ENCODE measurements at places on chromosomes 5 and 9. TPM values are rescaled to one million over a fixed set of nuclear protein-coding genes. Genes with fewer than 3 reads are reported as not detected.

The PCDHGA10 gene
- total RNA-seq, result 0.90 TPM

The IL9 gene
- not detected for total RNA-seq

The FUT7 gene
- total RNA-seq, result not detected

The CXCL14 gene
- not detected for total RNA-seq

The GFRA3 gene
- not detected for total RNA-seq

The ENC1 gene
- 72.0 TPM for total RNA-seq

GRCh38 chr9:136974817-136975535 lies 2.3 kb upstream of the PTGDS start:
- DNase-seq, result peak; percentile 30

- DNase-seq, result no peak
Observed at GRCh38 chr5:37665272-37665671, 174.6 kb downstream of the GDNF start.

GRCh38 chr5:174120401-174121005 lies 75.0 kb downstream of the NSG2 start:
- DNase-seq, result no peak

DNA sequence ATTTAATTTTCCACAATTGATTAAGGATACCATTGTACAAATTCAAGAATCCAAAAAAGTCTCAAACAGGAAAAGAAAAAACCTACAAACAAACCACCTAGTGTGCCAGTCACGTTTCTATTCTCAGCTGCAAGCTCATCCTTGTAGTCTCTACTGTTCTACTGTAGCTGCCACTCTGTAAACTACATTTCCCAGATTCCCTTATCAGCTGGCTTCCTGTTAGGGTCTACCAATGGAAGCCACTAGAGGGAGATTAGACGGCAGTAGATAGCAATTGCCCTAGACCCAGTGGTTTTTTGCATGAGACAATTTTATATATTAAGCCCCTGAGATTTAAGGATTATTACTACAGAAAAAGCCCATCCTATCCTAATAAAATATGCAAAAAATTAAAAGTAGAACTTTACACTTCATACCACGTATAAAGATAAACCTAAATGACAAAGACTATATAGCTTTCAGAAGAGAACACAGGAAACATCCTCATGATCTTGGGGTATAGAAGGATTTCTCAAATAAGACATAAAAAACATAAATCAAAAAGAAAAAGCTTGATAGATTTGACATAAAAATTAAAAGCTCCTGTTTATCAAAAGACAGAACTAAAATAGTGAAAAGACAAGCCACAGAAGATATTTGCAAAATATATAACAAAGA lies 37.4 kb downstream of the P4HA2 start:
- DNase-seq, result peak; percentile 76

DNA sequence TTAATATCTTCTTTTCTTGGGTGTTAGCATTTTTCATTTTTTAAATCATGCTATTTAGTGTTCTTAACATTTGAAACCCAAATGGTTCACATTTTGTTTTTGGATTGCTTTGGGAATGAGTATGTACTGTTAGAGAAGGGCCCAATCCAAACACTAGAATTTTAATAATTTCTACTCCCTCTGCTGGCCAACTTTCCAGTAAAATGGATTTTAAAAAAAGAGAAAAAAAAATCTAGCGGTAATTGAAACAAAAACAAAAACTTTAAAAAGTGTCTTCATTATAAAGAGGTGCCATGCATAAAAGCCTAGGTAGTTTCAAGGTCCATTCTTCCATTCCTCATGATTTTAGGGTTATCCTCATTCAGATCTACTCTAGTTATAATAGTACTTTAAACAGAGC lies 32.1 kb upstream of the RICTOR start:
- DNase-seq, result peak; percentile 38

GRCh38 chr5:128480906-128481633 lies 57.0 kb downstream of the FBN2 start:
- DNase-seq, result no peak

DNA sequence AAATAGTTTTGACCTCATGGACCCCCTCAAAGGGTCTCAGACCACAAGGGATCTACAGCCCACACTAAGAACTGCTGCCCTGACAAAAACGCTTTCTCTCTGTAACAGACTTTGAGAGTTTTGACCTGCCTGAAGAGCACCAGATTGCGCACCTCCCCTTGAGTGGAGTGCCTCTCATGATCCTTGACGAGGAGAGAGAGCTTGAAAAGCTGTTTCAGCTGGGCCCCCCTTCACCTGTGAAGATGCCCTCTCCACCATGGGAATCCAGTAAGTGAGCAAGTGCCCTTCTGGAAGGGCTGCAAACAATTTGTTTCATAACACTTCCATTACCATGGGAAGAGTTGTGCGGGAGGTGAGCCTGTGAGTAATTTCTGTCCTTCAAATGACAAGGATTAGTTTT lies 6.0 kb downstream of the PTTG1 start:
- no peak for DNase-seq

DNA sequence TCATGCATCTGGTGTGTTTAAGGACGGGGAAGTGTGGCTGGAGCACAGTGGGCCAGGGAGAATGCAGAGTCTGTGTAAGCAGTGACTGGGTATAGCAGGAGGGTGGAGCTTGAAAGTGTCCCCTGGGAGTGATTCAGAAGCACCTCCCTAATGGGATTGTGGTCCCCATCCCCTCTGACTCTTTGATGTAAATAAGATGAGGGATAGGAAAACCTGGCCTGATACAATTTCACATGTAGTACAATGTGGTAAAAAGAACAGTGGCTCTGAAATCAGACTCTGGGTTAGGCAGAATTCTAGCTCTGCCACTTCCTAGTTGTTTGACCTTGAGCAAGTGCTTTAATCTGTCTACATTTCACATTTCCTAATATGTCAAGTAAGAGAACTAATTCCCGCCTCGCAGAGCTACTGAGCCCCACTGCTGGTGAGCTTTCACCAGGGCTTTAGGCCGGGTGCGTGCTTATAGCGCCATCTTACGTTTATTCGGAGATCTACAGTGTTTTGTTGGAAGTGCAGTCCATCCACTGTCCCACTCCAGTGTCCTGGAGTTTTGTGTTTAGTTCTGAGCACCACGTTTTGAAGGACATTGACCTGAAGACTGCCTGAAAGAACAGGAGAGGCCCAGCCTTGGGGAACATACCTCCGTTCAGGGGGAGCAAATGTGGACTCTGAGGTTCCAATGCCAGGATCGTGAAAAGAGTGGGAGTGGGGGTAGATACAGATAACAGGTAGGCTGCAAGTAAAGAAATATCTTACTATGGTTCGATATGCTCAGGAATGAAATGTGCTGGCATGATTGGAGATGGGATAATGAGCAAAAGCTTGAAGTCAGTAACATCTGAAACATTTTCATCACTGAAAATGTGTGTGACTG lies 51.2 kb upstream of the TESK1 start:
- DNase-seq, result peak; percentile 75

DNA sequence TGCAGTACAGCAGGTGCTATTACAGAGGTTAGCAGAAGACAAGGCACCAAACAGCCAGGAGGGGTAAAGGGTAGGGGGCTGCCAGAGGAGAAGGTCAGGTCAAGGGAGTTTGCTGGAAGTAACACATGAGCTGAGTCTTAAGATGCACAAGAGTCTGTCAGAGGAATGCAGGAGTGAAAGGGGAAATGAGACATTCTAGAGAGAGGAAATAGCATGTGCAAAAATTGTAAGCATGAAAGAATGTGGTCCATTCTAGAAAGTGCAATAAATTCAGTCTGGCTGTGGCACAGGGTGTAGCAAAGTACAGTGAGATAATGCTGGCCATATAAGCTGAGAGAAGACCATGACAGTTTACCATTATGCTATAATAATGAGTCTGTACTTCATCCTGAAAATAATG lies 6.6 kb downstream of the GOLGA1 start:
- DNase-seq, result peak; percentile 68

DNA sequence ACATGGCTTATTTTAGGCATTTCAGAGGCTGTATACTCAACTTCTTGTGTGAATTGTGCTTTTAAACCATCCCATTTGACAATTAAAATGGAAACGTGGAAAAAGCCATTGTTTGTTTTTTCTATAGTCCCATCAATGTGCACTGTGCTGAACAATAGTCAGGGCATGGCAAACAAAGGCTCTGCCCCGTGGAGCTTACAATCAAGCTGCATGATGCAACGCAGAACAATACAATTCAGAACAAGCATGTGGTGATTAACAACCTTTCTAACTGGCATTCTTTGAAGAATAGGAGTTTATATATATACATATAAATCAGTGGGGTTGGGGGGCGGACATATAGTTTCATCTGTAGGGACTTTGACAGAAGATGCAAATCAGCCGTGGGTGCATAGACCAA lies 2125.4 kb upstream of the WWC1 start:
- DNase-seq, result no peak

- DNase-seq, result no peak
Observed at GRCh38 chr9:93260263-93261066, 76.5 kb downstream of the WNK2 start.

DNA sequence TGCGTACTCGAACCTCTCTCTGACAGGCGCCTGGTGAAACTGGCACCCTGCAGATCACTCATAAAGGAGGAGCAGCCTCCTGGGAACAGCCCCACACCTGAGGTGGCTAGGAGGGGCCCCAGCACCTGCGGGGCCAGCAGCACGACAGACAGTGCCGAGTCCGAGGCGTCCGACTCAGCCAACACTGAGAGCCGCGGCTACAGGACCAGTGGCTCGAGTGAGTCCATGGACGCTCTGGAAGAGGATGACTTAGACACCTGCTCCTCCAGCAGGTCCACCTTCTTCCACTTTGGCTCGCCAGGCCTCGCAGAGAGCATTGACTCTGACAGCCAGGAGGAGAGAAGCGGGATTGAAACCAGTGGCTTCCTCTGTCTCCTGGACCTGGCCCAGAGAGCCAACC lies 13.5 kb upstream of the TRMT10B start:
- no peak for DNase-seq

- peak; percentile 80 for DNase-seq
Observed at GRCh38 chr5:175534070-175534932, 55.9 kb downstream of the SFXN1 start.

DNA sequence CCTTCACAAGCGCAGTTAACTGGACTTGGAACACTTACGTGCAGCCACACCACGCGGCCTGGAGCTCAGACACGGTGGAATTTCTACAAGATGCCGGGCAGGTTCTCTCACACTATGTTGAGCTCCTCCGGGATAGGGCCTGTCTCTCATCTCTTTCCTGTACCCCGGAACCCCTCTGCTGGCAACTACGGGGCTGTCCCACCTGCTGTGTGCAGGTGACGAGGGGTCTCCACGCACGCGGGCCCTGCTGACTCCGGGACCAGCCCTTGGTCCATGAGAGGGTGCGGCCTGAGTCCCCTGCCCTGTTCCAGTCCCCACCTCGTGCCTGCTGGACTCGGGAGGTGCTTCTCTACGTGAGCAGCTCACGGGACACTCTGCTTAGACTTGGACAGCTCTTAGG lies 40.1 kb downstream of the SLC6A3 start:
- DNase-seq, result no peak

DNA sequence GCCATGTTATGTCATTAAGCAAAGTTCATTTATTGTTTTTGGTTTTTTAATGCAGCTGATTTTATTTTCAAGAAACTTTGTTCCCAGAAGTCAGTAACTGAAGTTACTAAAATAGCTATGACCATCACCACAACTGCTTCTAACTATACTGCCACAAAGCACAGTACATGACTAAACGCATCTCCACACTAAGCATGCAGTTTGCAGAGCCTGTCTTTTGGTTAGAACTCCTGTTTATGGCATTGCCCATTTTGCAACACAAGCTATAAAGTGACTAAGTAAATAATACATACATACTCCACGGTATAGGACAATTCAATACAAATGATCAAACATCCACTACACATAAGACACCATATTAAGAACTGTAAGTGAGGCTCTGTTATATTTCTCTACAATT lies 109.7 kb downstream of the MLLT3 start:
- no peak for DNase-seq

DNA sequence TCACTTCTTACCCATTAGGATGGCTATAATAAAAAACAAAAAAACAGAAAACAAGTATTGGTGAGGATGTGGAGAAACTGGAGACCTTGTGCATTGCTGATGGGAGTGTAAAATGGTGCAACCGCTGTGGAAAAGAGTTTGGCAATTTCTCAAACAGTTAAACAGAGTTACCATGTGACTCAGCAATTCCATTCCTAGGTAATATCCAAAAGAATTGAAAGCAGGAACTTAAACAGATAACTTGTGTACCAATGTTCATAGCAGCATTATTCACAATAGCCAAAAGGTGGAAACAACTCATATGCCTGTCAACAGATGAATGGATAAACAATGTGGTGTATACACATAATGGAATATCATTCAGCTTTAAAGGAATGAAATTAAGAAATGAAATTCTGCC lies 28.9 kb downstream of the DCP2 start:
- no peak for DNase-seq

- peak; percentile 60 for DNase-seq
Observed at GRCh38 chr9:81619353-81620001, 69.9 kb downstream of the TLE1 start.

Measured in HT1080 (cell line).